ENCODE measurements at places on chromosomes 3 and 15.

DNA sequence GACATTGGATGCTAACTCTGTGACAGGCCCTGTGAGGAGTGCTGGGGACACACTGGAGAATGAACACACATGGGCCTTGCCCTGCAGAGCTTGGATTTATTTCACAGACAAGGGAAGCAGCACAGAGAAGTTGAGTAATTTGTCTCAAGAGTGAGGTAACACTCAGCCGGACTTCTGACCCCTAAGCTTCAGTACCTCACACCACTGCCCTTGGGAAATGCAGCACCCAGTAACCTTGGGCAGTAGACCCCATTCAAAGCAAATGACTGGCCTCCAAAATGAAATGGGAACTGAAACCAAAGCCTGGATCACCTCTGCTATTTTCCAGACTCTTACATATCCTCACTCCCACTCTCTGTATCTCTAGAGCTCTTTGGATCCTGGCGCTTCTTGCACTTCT lies 37.3 kb downstream of the RFT1 start:
- peak; percentile 87 for DNase-seq

DNA sequence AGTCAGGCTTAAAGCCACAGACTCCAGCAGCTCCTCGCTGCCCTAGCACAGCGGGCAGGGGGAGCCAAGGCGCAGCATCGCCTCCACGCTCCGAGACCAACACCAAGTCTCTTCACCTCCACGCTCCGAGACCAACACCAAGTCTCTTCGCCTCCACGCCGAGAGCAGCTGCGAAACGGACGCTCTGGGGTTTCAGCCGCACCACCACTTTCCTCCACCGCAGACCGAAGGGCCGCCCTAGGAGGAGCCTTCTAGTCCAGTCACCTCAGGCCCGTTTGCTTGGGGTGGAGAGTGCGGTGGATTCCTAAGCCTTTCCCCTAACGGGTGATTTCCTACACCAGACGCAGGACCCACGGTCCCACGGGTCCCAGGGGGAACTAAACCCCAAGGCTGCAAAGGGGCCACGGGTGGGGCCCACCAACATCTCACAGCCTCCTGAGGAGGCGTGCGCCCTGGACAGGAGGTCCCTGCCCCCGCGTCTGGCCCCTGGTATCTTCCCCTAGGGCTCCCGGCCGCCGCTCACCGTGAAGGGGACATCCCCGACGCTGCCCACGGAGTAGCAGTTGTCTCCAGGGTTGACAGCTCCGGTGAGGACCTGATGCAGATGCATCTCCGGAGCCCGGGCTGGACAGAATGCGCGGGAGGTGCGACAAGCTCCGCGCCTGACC lies 501 bp downstream of the DMXL2 start:
- peak; percentile 64 for DNase-seq

DNA sequence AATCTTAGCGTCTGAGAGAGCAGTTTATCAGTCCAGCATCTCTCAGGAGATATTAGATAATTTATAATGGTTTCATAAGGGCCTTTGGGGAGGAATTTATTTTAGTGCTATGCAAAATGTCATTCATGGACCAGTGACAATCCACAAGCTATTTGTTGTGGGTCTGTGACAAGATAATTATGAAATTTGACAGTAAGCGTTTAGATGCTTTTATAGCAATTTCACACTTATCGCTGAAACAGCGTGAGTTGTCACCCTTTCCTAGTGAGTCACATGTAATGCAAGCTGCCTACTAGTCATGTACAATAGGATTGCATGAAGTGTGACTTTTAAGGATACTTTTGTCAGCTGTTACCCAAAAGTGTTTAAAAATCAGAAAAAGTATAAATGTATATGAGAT lies 315.6 kb upstream of the THBS1 start:
- no peak for DNase-seq

GRCh38 chr3:71341721-71342120 lies 241.8 kb downstream of the FOXP1 start:
- peak; percentile 80 for DNase-seq

- no peak for DNase-seq
These were observed 150.8 kb upstream of the BNIP2 start for GRCh38 chr15:59839906-59840305.

- DNase-seq: no peak
These were observed 8.4 kb downstream of the TBC1D21 start for GRCh38 chr15:73881579-73882320.

GRCh38 chr15:43225201-43225949 lies 4.6 kb upstream of the EPB42 start:
- peak; percentile 57 for DNase-seq

- DNase-seq: no peak
These were observed 23.6 kb downstream of the MEGF11 start for GRCh38 chr15:66229790-66230465.

GRCh38 chr3:107882881-107883280 lies 207.9 kb downstream of the CD47 start:
- DNase-seq: no peak

- peak; percentile 20 for DNase-seq
These were observed 9.9 kb upstream of the EPB42 start for GRCh38 chr15:43230640-43231115.

- DNase-seq: no peak
These were observed 18.0 kb downstream of the NCEH1 start for GRCh38 chr3:172692751-172693338.

GRCh38 chr3:153628591-153628990 lies 466.6 kb downstream of the RAP2B start:
- no peak for DNase-seq

DNA sequence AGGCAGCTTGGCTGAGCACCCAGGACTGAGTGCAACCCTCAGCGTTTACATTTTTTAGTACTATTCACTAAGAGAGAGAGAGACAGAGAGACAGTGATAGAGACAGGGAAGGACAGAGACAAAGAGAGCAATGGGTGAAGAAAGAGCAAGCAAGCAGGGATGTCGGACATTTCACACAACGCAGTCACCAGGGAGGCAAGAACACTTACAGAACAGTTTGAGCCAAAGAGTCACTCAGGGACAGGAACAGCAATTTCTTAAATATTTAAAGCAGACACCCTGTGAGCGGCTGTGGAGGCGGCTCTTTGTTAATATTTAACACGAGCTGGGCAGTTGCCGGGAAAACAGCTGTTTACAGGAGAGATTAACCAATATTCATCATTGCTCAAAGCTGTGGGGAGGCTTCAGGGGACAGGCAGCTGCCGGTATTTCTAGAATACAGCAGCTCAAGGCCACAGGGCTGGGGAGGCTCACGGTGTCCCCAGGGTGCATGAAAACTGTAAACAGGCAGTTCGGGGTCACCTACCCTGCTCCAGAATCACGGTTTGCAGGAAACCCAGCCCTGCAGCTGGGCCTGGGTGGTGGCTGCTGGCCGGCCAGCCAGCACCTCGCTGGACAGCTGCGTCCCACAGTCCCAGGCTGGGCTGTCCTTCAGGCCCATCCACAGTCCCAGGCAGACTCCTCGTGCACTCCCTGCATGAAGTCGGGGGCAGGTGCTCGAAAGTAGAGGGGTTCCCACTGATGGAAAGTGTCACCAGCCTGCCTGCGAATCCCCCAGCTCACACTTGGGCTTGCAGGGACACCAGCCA lies 38.8 kb upstream of the PCSK6 start:
- DNase-seq: no peak

- peak; percentile 81 for DNase-seq
These were observed 740 bp upstream of the ZBTB47 start for GRCh38 chr3:42652611-42653302.

DNA sequence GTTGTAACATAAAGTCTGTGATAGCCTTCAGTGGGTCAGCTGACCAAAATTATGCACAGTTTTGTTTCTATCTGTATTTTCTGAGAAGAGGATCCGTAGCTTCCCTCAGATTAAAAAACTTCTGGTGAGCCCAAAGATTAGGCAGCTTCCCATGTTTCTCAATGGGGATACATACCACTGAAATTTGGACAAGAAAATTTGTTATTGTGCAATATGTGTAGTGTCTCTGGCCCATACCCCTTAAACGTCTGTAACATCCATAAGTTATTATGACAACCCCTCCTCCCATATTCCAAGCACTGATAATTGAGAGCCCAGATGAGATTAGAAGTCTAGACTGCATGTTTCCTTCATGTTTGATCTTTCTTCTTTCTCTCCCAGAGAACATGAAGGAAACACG lies 1.9 kb upstream of the MITF start:
- peak; percentile 13 for DNase-seq

GRCh38 chr15:31326875-31327668 lies 437 bp downstream of the KLF13 start:
- DNase-seq: peak; percentile 57

GRCh38 chr15:51947124-51947523 lies 24.5 kb downstream of the LEO1 start:
- peak; percentile 80 for DNase-seq

DNA sequence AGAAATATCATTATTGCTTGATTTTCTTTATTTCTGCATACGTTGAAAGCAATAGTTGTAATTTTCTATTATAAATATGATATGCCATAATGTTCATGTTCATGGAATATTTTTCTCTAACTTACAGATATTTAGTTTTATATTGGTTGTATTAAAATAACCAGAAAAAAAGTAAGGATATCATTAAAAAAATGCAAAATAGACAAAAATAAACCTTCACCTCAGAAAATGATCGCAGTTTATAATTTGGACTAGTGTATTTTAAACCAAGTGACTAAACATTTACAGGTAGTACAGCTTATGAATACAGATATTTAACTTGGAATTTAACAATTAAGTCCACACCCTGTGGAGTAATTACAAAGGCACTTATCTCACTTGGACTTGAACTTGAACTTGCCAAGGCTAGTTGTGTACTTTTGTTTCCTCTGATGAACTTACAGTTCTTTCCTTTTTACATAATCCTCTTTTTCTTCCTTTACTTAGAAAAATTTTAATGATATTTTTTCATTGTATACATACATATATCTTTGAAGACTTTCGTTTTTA lies 156.7 kb downstream of the CHL1 start:
- DNase-seq: no peak

- DNase-seq: peak; percentile 28
These were observed 532 bp downstream of the B4GALT4 start for GRCh38 chr3:119240101-119240590.

GRCh38 chr3:13221491-13222061 lies 148.3 kb upstream of the IQSEC1 start:
- DNase-seq: no peak

DNA sequence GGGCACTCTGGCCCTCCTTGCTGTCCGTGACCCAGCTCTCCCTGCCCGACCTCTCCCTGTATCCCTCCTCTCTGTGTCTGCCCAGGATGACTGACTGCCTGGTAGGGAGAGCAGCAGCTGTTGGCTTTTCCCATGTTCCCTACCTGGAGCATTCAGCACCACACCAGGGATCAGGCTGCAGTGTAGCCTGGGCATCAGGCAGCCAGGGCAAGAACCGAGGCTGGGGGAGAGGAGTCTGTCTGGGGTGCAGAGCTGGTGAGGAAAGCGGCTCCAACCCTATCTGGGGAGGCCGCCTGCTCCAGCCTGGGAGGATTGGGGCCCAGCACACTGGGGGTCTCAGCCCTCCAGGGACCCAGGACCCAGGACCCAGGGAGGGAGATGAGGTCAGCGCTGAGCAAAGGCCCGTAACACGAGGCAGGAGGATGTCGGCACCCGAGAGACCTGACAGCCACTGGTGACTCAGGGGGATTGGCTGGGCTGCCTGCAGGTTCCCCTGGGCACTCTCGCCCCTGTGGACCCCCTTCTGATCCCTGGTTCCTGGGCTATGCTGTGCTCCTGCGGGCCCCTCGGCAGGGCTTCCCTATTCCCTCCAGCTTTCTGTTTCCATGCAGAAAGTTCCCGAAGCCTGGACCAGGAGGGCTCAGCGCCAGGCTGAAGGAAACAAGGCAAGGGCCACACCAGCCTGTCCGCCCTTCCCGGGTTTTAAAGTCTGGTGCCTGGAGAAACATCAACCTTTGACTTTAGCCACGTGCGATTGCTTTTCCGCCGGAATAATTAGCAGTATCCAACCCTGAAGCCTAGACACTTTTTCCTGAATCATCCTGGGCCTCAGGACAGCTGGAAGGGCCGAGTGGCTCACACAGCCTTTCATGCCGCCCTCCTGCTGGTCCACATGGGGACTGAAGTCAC lies 128.2 kb upstream of the MEF2A start:
- DNase-seq: no peak

GRCh38 chr3:29940759-29941323 lies 660.0 kb downstream of the RBMS3 start:
- DNase-seq: no peak

DNA sequence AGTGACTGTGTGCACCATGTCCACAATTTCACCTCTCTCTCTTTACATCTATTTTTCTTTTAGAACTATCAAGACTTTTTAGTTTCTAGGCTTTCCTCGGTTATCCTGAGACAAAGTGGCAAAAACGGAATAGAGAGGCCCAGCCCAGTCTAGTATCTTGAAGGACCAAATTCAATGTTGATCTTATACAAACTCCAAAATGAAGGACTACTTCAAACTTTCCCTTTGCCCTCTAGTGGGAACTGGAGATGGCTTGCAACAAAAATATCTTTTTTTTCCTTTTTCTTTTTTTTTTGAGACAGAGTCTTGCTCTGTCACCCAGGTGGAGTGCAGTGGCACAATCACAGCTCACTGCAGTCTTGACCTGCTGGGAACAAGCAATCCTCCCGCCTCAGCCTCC lies 338.5 kb upstream of the UMPS start:
- DNase-seq: no peak

DNA sequence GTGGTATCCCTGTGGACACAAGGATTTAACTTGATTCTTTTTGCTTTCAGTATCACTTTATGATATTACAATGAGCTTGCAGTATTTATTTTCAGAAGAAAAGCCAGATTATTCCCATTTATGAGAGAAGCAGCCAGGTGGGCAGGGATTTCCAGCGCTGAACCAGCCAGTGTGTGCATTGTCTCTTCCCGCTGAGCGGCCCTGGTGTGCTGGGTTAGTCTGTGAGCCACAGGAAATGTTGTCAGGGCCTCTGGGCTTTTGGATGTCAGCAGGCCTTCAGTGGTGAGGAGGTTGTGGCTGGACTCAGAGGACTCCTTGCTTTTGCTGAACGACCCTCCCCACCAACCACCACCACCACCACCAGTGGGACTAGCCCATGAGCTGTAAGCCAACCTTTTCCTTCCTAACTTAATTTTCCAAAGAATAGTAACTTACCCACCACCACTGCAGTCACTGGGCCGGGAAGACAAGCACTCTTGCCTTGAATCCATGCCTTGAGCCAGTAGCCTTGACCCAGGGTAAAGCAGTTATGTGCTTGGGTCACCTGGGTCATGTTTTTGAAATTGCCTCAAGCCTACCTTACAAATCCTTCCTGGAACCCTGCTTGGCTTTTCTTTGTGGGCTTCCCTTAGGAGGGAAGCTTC lies 33.1 kb downstream of the FLNB start:
- peak; percentile 42 for DNase-seq

DNA sequence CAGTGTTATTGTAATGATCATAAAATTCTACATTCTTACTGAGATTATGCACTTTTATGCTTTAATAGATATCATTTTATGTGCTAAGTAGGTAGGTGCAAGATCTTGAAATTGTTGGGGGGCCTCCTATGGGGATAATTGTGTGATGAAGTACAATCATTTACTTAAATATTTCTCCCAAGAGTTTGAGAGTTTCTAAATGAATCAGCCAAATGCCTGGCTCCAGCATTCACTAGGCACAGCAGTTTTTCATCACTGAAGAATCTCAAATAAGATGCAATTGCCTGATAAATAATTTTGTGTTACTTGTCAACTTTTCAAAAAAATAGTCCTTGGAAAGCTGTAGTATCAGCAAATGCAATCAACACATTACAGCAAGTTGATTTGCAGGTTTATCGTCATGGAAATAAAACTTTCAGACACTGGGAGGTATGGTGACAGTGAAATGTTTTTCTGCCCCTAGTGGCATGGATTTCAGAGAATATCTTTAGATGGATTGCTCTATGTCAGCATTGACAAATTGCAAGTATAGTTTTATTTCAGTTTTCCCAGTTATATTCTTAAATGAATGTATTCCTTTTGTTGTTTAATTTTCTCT lies 167.1 kb downstream of the NEK11 start:
- DNase-seq: peak; percentile 5
